Caco-2 (cell line): ENCODE measurements at places on chromosomes 4 and X. TPM values are rescaled to one million over a fixed set of nuclear protein-coding genes. Genes with fewer than 3 reads are reported as not detected.

DNA sequence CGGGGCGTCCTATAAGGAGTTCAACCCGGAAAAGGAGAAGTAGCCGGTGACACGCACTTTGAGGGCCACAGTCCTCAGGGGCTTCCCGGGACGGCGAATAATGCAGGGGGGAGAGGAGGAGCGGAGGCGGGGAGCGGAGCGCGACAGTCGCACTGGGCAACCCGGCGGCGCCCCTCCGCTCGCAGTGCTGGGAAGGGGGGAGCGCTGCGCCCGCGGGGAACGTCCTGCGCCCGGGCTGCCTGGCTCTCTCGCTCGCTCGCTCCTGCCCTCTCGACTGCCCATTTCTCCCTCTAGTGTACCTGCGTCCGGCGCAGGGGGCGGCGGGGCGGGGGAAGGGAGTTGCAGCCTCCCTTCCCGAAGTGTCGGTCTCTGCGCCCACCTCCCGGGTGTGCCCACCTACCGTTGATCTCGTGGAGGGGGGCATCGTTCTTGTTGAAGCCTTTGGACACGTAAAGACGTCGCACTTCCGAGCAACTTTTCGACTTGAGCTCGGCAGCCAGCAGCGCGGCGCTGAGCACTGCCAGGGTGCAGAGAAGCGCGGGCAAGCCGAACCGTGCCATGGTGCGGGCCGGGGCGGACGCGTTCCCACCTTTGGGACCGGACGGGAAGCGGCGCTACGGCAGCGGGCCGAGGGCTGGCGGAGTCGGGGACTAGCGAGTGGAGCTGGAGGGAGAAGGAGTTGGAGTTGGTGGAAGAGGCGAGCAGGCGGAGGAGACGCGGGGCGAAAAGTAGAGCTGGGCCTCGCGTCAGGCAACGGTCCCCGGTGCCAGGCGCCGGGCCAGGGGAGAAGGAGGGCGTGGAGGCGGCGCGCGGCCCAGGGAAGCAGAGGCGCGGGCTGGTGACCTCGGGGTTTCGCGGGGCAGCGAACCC, 648 bp downstream of the GPC4 start:
- peak overlapping the region; percentile 37 for H3K4me3 ChIP-seq
- no peaks in the 10 kb centered on the region for H3K36me3 ChIP-seq
- H3K4me1 ChIP-seq = no peaks in the 10 kb centered on the region

- no peak overlapping the region for H3K4me3 ChIP-seq
- H3K27ac ChIP-seq = no peak overlapping the region
- DNase-seq = no peak
- H3K4me1 ChIP-seq = peaks cover 11% of the 10 kb centered on the region
Observed at GRCh38 chrX:134619838-134620237, 38.4 kb downstream of the PLAC1 start.

GRCh38 chr4:69764311-69764710, 3.9 kb upstream of the SULT1B1 start:
- no peaks in the 10 kb centered on the region for H3K27me3 ChIP-seq
- no peak overlapping the region for H3K27ac ChIP-seq
- no peaks in the 10 kb centered on the region for H3K36me3 ChIP-seq
- H3K4me3 ChIP-seq = no peak overlapping the region

DNA sequence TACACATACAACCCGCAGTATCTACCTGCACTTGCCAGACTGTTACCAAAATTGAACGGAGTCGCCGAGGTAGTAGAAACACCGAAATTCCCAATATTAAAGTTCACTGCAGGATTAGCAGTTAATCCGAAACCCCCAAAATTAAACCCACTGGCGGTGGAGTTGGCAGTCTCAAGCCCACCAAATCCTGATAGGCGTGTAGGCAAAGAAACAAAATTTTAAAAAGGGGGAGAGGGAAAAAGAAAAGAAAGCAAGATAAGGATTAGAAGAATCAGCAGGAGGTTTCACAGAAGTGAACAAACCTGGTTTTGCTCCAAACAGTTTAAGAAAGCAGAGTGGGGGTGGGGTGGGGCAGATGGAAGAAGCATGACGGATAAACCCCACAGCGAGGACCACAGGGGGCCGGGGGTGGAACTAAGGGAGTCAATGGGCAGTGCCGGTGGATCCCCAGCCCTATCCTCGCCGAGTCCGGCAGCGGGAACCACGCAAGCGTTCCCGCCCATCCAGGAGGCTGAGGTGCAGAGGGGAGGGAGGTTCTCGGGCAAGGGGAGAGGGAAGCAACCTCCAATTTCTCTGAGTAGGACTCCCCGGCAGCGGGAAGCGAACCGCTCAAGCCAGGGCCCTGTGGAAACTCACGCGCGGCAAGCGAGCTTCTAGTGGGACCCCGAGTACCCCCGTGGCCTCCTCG, 599 bp downstream of the NUP54 start:
- H3K4me1 ChIP-seq = 0 out of 2 replicates have a peak, but pooled peaks cover 6% of the 10 kb centered on the region
- peak; percentile 80 for DNase-seq
- no peaks in the 10 kb centered on the region for H3K27me3 ChIP-seq
- H3K27ac ChIP-seq = peak overlapping the region; percentile 91

DNA sequence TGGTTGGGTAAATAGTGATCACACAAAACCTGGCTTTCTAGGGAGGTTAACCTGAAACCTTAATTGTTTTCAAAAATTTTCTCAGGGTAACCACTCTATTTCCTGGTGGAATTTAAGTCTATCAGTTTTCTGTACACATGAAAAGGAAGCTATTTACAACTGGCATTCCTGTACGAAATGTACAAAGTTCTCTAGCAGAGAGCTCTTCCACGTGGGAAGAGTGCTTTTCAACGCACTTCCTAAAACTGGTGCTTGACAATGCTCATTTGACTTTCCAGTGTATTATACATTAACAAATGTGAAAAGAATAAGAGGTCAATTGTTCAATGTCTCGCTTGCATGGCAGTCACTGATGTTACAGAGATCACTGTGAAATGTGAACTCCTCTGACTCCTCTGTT, 2.8 kb upstream of the SOD3 start:
- H3K36me3 ChIP-seq = no peaks in the 10 kb centered on the region
- no peak for DNase-seq
- H3K4me1 ChIP-seq = peaks cover 18% of the 10 kb centered on the region

GRCh38 chr4:100979736-100980135, 367.6 kb downstream of the PPP3CA start:
- no peak for DNase-seq
- no peaks in the 10 kb centered on the region for H3K36me3 ChIP-seq
- H3K4me1 ChIP-seq = no peaks in the 10 kb centered on the region
- H3K27ac ChIP-seq = no peak overlapping the region

GRCh38 chrX:16185725-16186136, 18.4 kb downstream of the MAGEB17 start:
- H3K27me3 ChIP-seq = no peaks in the 10 kb centered on the region
- no peaks in the 10 kb centered on the region for H3K4me1 ChIP-seq
- no peaks in the 10 kb centered on the region for H3K36me3 ChIP-seq
- H3K27ac ChIP-seq = peak overlapping the region; percentile 23
- DNase-seq = no peak

DNA sequence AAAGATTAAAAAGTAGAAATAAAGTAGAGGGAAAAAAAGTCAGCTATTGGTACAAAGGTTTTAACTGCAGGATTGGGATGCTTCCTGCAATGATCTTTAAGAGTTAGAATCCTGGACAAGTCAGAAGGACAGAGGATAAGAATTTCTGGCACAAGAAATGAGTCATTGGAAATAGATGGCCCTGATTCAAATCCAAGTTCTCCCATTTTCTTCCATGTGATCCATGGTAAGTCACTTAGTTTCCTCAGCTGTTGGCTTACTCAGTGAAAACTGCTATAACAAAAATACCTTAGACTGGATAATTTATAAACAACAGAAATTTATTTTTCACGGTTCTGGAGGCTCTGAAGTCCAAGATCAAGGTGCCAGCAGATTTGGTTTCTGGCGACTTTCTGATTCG, 13.3 kb upstream of the TBC1D19 start:
- peaks cover 25% of the 10 kb centered on the region for H3K4me1 ChIP-seq
- no peaks in the 10 kb centered on the region for H3K27me3 ChIP-seq
- no peak overlapping the region for H3K4me3 ChIP-seq
- H3K27ac ChIP-seq = peak overlapping the region; percentile 22

GRCh38 chrX:19791562-19791961, 95.8 kb downstream of the SH3KBP1 start:
- H3K27me3 ChIP-seq = no peaks in the 10 kb centered on the region
- no peaks in the 10 kb centered on the region for H3K4me1 ChIP-seq
- H3K36me3 ChIP-seq = no peaks in the 10 kb centered on the region

GRCh38 chr4:48667148-48667547, 112.9 kb downstream of the FRYL start:
- H3K4me1 ChIP-seq = peaks cover 13% of the 10 kb centered on the region
- H3K27ac ChIP-seq = no peak overlapping the region
- no peak for DNase-seq
- H3K27me3 ChIP-seq = no peaks in the 10 kb centered on the region

GRCh38 chr4:176492646-176493302, 173.0 kb downstream of the SPCS3 start:
- no peaks in the 10 kb centered on the region for H3K36me3 ChIP-seq
- H3K4me3 ChIP-seq = no peak overlapping the region
- H3K27me3 ChIP-seq = no peaks in the 10 kb centered on the region
- no peak overlapping the region for H3K27ac ChIP-seq

Gene FGA
- 61.7 and 71.8 TPM in 2 replicates for total RNA-seq

Gene POU3F4
- total RNA-seq = not detected in 2 replicates

Gene RHOXF2
- not detected in 2 replicates for total RNA-seq

Gene HERC5
- 5.6 and 6.8 TPM in 2 replicates for total RNA-seq

Gene GAB3
- not detected in 2 replicates for total RNA-seq

Gene GABRA4
- 7.9 and 8.1 TPM in 2 replicates for total RNA-seq

Gene IL1RAPL2
- not detected in 2 replicates for total RNA-seq
